ENCODE measurements at places on chromosomes 6 and 20.

DNA sequence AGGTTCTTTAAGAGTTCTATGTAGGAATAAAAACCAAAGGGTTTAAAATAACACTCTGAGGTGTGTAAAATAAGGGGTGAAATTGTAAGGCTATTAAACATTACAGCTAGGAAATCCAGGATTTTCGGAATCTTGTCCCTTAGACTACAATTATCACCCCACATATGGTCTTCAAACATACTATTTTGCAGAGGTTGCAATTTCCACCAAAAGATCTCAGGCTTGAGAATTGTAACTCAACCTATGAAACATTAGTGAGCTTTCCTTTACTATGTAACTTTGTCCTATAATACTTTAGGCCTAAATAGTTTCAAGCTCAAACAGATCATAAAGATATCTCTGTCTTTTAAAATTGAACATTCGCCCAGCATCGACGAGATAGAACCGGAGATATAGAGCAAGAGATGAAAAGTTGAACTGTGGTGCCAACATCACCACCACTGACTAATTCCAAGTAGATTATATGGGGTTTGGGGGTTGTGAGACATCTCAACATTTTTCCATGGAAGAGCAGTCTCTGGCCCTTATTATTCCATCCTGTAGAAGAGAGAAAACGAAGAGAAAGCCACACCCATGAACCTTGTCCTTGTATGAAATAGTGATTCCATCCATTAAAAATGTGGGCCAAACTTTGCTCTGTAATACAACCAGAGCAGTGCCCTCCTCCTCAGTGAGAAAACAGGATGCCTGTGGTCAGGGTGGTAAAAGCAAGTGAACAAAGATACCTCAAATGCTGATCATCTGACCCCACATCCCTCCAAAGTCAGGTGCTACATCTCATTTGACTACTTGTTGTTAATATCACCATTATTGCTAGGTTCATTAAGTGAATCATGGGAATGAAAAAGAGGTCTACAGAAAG is 284.5 kb upstream of the GJE1 start:
- no peak for DNase-seq

DNA sequence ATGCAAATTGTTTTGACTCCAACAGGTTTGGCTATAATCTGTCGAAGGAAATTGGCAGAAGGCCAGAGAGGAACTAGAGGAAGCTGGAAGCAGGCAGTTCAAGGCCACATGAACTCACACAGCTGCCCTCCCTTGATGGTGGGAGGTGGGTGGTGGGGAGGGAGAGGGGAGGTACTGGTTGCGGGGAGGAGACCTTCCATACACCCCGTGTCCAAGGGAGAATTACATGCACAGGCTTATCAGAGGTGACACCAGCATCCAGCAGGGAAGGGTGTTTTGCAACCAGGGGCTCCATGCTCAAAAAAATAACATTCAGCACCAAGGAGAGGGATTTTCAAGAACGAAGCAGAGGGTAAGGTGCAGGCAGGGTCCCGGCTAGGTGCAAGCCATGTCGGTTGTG is 9.1 kb downstream of the PRND start:
- no peak for DNase-seq

- no peak for DNase-seq
These were observed 47.4 kb downstream of the AIG1 start for GRCh38 chr6:143107911-143108761.

DNA sequence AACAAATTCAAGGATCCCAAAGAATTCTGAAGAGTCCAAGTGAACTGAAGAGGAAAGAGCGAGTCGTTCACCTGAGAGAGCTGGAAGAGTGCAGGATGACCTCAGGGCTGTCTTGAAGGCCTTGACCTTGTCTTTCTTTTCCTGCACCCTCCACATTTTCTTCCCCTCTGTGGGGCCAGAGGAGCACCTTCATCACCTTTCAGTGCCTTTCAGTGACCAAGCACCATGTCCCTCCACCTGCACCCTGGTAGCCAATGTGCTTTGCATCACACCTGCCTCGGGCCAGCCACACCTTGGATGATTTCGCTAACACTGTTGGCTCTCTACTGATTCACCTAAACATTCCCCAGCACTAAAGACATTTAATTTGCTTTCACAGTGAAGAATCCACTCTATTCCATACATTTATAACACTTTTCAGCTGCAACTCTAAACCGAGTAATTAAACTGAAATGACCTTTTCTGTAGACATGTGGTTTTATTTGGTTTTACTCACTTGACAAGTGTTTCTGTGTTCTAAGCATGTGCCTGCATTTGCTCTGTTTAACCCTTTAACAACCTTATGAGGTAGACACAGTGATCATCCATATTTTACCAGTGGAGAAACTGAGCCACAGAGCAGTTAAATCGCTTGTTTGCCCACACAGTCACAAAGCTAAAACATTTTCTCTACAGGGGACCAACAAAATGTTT is 121.3 kb upstream of the CST7 start:
- no peak for DNase-seq

- DNase-seq: no peak
These were observed 137.7 kb downstream of the INSM1 start for GRCh38 chr20:20505554-20505953.

DNA sequence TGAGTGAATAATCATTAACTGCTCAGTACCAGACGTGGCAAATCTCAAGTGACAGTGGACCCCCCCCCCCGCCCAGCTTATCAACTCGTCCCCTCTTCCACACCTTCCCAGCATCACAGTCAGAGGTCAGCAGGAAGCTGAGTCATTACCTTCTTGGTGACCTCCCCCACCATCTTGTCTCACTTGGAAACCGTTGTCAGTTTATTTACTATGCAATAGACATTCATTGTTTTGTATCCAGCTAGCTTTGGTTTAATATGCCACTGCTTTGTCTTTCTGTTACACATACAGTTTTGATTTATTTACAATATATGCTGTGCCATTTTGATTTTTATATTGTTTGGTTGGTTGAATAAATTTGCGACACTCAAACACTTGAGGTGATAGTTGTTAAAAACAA is 158.1 kb downstream of the QKI start:
- no peak for DNase-seq

GRCh38 chr6:77474286-77474956 is 11.1 kb upstream of the HTR1B start:
- DNase-seq: no peak

- DNase-seq: no peak
These were observed 12.6 kb downstream of the AAR2 start for GRCh38 chr20:36248836-36249235.

DNA sequence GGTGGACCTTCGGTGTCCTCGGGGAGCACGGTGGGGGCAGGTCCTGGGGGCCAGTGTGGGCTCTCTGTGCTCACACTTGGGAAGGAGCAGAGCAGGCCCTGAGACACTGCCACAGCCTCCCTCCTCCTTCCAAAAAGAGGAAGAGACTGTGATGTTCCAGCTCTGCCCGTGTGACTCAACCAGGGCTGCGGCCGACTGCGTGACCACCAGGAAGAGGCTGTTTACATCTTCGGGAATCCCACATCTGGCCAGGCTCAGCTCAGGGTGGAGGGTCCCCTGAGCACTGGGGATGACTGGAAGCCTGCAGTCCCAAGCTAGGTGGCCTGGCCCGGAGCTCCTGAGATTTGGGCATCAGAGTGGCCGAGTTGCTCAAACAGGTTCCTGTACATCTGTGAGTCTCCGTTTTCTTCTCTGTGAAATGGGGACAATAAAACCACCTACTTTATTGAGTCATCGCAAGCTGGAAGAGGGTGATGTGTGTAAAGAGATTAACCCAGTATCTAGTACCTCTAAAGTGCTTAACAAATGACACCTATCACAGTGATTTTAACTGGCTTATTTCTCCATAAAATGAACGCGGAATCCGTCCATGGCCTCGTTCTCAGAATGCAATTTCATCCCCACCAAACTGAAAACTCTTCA is 242.1 kb downstream of the DLL1 start:
- DNase-seq: no peak

GRCh38 chr6:105192707-105193465 is 13.1 kb upstream of the POPDC3 start:
- DNase-seq: no peak

DNA sequence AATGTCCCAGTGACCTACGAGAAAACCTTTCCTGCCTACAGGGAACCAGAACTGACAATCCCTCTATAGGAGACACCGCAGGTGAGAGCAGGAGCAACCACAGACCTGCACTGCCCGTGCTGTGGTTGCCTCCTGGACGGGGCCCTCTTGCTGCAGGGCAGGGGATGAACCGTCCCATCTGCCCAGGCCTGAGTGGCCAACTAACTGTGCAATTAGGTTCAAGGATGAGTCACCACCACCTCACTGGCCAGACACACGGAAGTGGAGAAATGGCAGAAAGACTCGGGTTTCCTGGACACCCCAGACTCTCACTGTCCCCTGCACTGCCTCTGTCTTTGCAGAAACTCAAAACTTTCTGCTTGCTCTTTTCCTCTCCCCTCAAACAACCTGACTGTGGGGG is 13.8 kb upstream of the HLA-G start:
- DNase-seq: no peak

- no peak for DNase-seq
These were observed 66.8 kb downstream of the ZFP64 start for GRCh38 chr20:52124821-52125220.

DNA sequence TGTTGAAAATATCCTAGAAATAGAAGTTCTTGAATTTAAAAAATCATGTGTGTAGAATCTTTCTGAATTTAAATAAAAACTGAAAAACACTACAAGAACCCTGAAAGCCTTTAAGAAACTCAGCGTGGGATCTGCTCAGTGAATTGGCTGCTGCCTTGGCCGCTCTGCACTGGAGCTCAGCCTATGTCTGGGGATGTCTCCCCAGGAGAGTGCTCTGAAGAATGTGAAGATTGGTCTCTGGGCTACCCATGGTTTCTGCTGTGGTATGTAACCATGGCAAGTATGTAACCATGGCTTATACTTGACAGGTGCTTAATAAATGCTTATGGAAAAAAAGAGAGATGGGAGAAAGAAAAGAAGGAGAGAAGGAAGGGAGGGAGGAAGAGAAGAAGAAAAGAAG is 3.1 kb upstream of the RRAGD start:
- no peak for DNase-seq

- peak; percentile 31 for DNase-seq
These were observed at the start of gene FAXC for GRCh38 chr6:99349171-99350141. FAXC (minus strand) TSS chr6:99349674; CDS start chr6:99349372, 302 bp downstream.

GRCh38 chr6:149961728-149962425 is 1.9 kb upstream of the ULBP1 start:
- no peak for DNase-seq

DNA sequence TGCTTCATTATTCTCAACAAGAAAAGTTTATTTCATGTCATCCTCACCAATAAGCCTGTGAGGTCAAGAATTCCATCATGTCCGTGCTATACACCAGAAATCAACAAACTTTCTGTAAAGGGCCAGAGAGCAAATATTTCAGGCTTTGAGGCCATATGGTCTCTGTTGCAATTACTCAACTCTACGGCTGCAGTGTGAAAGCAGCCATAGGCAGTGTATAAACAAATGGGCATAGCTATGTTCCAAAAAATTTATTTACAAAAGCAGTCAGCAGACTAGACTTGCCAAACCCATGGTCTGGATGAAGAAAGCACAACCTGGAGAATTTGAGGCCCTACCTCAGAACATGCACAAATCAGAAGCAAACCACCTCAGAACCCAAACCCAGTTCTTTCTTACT is 118.5 kb downstream of the PCSK2 start:
- DNase-seq: no peak

DNA sequence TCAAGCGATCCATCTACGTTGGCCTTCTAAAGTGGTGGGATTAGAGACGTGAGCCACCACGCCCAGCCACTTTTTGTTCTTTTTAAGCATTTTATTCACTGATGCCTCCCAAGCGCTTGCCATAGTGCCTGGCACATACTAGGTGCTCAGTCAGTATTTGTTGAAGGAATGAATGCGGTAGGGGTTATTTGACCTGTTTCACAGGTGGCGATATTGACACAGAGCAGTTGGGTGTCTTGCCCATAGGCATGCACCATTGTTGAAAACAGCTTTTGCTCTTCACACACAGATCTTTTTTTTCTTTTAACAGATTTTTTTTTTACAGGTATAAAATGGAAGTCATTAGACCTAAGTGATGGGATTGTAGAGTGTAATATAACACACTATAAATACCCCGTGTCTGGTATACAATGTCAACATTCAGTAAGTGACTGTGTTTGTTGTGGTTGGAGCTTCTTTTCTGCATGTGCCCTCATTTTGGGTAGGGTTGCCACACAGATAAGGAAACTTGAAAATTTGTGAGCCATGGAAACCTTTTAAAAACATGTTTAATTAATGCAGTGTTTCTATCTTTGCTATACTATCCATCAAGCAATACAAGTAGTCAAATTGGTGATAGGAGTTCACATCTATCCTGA is 24.8 kb downstream of the RREB1 start:
- no peak for DNase-seq

DNA sequence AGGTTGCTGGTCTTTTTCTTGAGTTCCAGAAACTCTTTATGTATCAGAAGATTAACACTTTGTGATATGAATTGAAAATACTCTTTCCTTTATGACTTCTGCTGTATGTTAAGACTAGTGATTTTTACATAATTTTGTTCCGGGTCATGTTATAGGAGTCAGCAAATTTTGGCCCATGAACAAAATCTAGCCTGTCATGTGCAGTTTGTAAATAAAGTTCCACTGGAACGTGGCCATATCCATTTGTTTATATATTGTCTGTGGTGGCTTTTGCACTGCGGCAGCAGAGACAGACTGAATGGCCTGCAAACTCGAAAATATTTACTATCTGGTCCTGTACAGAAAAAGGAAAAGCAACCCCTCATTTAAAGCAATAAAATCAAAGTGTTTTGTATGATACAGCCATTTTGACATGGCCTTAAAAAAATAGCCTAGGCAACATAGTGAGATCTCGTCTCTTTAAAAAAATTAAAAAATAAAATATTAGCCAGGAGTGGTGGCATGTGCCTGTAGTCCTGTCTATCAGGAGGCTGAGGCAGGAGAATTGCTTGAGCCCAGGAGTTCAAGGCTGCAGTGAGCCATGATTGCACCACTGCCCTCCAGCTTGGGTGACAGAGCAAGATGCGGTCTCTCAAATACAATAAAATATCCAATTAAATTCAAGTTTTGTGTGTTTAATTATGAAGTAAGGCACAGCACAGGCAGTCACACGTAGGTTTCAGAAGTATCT is 36.9 kb downstream of the SNX9 start:
- no peak for DNase-seq

DNA sequence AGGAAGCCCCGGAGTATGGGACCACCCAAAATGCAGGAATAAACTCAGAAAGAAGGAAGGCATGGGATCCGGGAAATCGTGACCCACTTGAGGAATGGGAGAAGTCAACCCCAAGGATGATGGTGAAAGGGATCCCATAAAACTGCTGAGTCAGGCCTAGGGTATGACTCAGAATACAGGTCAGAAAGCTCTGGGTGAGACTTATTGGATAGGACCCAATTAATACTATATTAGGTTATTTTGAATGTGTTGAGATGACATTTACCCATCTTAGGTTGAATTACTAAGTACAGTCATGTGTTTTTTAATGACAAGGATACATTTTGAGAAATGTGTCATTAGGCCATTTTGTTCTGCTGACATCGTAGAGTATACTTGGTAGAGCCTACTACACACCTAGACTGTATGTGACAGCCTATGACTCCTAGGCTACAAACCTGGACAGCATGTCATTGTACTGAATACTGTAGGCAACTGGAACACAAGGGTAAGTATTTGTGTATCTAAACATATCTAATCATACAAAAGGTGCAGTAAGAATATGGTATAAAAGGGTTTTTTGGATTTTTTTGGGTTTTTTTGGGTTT is 17.1 kb upstream of the HIVEP1 start:
- no peak for DNase-seq
